ENCODE measurements at places on chromosomes 6 and 20.

GRCh38 chr6:53888931-53889330 is 94.1 kb downstream of the LRRC1 start:
- DNase-seq: no peak

DNA sequence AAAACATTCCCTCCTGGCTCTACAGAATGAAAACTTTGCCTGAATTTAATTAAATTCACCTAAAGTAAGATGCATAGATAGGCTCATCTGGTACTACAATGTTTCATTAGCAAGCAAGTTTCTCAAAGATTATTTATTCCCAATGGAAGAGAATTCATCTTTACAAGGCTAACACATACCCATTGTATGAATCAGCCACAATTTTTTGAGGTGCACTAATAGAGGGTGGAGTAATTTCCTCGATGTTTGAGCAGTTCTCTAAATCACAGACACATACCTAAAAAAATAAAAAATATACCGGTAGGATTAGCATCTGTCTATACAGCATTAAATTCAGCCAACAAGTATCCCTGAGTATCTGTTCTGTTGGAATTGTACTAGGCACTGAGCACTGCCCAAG is 32.7 kb downstream of the ROS1 start:
- DNase-seq: no peak

DNA sequence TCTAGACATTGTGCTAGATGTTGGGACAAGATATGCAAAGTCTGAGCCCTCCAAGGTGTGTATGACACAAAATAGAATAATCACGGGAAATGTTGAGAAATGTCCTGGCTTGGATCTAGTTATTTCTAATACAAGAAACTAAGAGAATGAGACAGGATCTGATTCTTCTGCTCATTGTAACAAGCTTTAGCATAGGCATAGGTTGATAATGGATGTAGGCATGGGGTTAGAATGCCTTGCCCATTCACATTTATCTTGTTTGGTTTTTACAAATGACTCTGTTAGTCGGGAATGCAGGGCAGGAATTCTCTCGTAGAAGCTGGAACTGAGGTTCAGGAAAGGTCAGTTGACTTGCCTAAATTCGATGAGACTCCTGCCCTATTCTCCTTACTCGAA is 1.5 kb upstream of the SLC26A8 start:
- no peak for DNase-seq

DNA sequence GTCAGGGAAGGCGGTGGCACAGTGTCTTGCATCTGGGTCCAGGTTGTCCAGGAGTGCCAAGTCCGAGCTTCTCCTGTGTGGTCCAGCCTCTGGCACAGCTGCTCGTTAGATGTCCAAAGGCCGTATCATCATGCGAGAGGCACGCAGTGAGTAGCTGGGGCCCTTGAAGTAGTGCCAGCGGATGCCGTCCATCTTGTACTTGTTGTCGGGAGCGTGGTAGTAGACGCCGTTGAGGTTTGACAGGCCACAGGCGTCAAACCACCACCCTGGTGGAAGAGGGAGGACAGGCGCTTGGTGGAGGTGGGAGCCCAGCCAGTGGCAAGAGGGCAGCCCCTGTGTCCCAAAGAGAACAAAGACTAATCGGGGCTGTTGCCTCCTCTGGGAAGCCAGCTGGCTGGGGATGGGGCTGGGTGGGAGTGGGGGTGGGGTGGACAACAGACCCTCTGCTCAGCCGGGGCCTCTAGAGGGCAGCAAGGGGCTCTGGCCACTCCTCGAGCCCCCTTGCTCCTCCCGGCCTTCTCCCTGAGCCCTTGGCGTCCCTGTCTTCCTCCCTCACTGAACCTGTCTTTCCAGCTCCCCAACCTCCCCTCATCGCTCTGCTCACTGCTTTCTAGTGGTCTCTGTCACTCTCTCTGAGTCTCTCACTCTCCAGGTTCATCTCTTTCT is 39.5 kb downstream of the FAM110A start:
- no peak for DNase-seq

DNA sequence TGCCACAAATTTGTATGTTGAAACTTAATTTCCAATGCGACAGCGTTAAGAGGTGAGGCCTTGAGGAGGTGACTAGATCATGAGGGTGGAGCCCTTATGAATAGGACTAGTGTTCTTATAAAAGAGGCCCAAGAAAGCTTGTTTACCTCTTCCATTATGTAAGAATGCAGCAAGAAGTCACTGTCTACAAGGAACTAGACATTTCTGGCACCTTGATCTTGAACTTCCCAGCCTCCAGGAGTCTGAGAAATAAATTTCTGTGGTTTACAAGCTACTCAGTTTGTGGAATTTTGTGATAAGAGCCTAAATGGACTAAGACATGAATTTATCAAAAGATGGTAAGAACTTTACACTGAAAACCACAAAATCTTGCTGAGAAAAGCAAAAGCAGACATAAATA is 173.6 kb upstream of the SGK1 start:
- no peak for DNase-seq

DNA sequence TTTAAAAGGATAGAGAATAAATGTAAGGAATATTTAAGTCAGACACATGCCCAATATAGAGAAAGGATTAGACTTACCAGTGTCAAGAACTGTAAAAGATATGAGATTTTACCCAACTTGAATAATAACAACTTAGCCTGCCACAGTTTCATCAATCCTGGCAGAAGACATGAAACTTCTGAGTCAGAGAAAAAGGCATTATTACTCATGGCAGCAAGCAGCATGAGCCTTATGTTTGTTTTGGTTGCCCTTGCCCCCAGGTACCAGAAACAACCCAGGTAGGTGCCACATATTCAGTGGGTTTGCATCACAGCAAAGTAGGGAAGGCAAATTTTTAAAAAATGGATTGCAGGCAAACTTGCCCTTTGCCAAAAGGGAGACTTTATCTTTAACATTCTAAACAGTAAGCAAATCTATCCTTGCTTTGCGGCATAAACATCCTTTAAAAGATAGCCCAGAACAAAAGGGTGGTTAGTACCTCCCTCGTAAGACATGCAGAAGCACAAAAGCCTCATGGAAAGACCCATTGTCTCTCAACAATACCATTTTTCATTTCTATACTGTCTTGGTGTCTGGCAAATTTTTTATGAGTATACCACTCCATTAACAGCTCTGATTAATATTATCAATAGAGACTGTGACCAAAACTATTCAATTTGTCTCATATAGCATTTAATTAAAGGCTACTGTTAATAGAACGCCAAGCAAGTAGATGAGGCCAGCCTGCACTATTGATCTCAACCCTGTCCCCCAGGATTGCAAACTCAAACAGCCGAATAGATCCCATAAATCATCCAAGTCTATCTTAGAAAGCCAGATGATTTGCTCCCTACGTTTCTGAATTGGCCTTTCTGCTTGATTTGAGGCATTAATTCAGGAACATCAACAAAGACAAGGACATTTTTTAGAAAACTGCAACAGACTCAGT is 185.1 kb downstream of the COL19A1 start:
- DNase-seq: no peak

- DNase-seq: no peak
Measured at GRCh38 chr6:157592541-157592940, 211.6 kb downstream of the ZDHHC14 start.

All from activated naive CD4-positive, alpha-beta T cell (primary cell).